ENCODE measurements at places on chromosomes 12 and 14. TPM values are rescaled to one million over a fixed set of nuclear protein-coding genes. Genes with fewer than 3 reads are reported as not detected.

Gene CARMIL3
- 0.40 TPM for total RNA-seq

Gene SYNE3
- total RNA-seq, result 77.8 TPM

Gene KRT78
- not detected for total RNA-seq

Gene GALNT6
- 7.0 TPM for total RNA-seq

Gene C14orf180
- total RNA-seq, result not detected

Gene TAS2R13
- 1.5 TPM for total RNA-seq

Gene ZBTB42
- 9.4 TPM for total RNA-seq

Gene MYH6
- not detected for total RNA-seq

- no peak for DNase-seq
These were observed 65.8 kb downstream of the GALNT16 start for GRCh38 chr14:69325646-69326265.

DNA sequence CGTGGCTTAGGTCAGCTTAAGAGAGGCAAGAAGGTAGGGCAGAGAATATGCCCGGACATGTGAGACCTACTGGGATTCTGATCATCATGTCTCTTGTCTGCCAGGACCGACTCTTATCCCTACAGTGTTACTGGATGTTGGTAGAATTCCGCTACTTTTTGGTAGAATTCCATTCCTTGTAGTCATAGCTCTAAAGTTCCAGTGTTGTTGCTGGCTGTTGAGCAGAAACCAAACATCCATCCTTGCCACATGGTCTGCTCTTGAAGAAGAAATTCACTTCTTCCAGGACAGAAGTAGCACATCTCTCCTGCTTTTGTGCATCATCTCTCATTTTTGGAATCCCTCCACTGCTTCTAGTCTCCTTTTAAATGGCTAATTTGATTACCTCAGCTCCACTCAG, 453.7 kb downstream of the RPL10L start:
- no peak for DNase-seq

GRCh38 chr12:85711735-85712390, 124.3 kb downstream of the RASSF9 start:
- DNase-seq, result no peak

GRCh38 chr14:27608377-27608776, 1010.5 kb upstream of the NOVA1 start:
- no peak for DNase-seq

GRCh38 chr14:97077253-97077653, 280.1 kb downstream of the VRK1 start:
- no peak for DNase-seq

DNA sequence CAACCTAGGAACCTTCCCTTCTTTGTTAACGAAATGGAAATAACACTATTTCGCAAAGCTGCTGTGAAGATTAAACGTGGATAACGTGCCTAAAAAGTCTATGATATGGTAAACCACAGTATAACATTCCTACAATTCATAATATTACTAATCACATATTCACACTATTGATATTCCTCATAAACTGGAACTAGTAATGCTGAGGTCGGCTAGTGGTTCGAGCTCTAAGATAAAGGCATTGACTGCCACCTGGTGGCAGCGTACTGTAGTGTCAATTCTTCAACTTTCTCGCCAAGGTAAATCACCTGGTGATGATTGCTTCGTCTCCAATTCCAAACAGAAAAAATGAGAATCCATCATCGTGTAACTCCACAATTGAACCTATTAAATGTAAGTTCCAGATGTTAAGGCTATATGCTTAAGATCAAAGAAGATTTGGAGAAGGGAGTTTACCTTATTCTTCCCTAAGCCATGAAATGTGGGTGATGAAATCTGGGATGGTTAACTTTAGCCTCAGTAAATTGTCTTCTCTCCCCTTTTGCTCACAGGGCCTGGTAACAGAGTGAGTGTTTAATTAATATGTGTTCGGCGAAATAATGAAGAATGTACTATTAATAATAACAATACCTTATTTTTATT, 197.5 kb upstream of the TMEM132C start:
- no peak for DNase-seq

DNA sequence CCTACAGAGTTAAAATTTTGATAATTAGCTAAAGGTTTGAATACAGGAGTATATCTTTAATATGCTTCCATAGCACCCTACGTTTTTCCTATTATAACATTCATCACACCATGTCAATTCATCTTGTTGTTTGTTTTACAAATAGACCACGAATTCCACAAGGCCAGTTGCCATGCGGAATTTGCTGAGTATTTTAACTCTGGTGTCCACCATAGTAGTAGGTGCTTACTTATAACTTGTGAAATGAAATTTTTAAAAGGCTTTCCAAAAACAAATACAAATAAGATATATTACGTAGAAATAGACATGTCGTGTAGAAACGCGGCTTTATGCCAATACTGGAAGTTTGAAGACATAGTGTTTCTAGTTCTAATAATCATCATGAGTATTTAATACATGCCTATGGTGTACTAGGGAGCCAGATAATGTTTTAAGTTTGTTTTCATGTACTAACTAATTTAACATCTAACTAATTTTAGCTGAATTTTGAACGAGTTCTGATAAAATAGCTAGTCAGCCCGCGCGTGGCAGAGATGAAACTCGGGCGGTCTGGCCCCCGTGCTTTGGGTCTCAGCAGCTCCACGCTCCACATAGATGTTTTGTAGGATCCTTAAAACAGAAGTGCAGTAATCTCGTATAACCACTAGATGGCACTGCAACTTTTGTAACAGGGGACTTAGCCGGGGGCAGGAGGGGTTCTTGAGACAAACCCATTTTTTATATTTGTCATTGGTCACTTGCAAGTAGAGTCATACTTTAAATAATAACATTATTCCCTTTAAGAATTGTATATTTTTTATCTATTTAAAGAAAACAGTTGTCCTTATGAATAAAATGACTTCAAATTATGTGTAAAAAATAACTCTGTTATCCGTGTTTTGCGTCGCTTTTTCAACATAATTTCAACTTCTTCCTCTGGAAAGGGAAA, 10.2 kb downstream of the CD69 start:
- DNase-seq, result peak; percentile 37

GRCh38 chr12:2084553-2085296, 31.9 kb downstream of the CACNA1C start:
- DNase-seq, result no peak

DNA sequence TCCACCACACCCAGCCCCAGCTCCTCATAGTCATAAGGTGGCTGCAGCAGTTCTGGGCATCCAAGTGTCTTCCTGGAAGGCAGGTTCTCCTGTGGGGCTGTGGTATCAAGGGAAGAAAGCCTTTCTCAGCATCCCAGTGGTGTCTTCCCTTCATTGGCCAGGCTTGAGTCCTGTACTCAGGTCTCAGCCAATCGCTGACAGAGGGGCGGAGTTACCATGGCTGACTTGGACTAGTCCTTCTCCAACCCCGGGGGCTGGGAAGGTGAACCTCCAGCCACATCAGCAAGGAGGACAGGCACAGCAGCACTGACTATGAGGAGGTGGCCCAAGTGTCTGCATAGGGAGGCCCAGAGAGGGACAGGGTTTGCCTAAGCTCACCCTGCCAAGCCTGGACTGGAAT, 64.0 kb upstream of the SLC24A4 start:
- DNase-seq, result no peak

DNA sequence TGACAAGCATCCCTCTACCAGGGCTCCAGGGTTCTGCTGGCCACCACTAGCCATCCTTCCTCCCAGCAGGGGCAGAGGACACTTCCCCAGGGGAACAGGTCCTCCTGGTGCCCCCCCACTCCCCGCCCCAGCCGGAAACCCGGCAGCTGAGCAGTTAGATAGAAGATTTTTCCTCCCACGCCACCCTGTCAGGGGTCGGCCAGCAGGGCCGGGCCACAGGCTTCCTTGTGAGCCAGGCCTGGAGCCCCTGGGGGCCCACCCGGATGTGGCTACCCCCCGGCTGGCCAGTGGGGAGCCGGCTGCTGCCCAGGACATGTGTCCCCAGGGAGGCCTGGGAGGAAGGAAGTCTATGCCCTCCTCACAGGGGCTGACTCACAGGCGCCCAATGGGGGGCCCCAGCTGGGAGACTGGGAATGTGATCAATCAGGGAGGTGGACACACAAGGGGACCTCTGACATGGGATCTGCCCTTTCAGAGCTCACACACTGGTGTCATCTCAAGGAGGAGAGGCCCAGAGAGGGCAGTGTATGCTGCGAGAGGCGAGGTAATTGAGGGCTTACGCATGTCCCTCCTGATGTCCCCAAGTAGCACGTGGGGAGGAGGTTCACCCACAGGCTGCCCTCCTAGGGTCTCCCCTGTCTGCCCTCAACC, 4.2 kb downstream of the SH2B3 start:
- peak; percentile 47 for DNase-seq

- DNase-seq, result no peak
These were observed 26.9 kb downstream of the PRKD1 start for GRCh38 chr14:29900609-29901350.

DNA sequence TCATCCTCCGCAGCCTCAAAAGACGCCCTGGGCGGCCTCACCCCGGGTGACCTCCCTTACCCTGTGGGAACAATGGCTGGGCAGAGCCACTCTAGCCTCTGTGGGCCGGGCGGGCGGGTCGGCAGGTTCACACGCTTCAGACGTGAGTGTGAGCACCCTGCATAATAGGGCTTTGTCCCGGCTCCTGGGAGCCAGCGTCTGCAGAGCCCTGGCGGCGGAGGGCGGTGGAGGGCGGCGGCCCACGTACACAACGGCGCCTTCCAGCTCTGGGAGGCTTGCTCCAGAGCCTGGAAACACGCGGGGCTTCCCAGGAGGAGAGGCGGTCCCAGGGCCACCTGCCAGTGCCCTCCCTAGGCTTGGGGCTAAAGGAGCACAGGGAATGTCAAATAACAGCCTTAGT, 205.6 kb downstream of the BCL11B start:
- no peak for DNase-seq

- peak; percentile 23 for DNase-seq
These were observed 64.6 kb upstream of the LTA4H start for GRCh38 chr12:96099986-96100385.

- DNase-seq, result no peak
These were observed 5.5 kb upstream of the ZNF740 start for GRCh38 chr12:53174881-53175491.

GRCh38 chr12:65828711-65829339, 4.5 kb downstream of the HMGA2 start:
- DNase-seq, result no peak

- no peak for DNase-seq
These were observed 15.9 kb downstream of the TSPAN11 start for GRCh38 chr12:30942486-30942885.

GRCh38 chr12:103036581-103037214, 79.2 kb downstream of the ASCL1 start:
- DNase-seq, result no peak

All from T-cell (primary cell).